ENCODE measurements at places on chromosomes 7 and 10.

DNA sequence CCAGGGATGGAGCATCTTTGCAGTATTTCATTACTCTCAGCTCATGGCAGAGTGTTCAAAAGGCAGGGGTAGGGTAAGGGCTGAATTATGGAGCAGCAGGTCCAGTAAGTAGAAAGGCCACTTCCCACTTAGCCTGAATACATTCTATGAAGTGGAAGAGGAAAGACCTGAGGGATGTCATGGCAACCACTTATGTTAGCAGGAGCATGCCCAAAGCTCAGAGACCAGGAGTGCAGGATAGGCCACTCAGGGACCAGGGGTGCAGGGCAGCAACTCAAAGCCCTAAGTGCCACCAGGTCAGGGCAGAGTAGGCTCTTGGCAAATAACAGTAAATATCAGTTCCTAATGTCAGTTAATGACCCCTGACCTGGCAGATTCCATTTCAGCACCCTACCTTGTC is 3.6 kb downstream of the SRI start:
- DNase-seq = no peak

DNA sequence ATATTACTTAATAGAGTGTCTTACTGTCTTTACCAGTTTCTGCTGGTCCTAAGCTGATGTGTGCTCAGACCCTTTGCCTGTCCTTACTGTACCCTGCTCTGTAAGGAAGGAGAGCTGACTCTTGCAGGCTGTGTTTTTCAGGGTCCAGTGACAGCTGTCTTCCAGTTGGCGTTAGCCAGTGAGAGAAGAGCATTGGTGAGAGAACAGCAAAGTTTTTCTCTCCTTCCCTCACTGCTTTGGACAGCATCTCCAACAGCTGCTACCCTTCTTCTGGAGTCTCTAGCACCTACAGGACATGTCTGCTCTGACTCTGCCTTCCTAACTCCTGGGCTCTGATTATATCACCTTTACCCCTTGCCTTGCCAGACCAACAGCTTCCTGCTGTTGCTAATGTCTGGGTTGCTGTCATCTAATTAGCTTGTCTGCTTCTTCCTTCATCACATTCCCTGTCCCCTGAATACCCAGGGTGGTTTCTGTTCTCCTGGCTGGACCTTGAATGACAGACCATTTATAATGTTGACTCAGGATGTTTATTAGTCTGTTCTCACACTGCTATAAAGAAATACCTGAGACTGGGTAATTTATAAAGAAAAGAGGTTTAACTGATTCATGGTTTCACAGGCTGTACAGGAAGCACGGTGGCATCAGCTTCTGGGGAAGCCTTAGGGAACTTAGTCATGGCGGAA is 23.5 kb upstream of the PANK1 start:
- no peak for DNase-seq

- no peak for DNase-seq
Observed at GRCh38 chr7:151251328-151251688, 2.8 kb upstream of the SMARCD3 start.

DNA sequence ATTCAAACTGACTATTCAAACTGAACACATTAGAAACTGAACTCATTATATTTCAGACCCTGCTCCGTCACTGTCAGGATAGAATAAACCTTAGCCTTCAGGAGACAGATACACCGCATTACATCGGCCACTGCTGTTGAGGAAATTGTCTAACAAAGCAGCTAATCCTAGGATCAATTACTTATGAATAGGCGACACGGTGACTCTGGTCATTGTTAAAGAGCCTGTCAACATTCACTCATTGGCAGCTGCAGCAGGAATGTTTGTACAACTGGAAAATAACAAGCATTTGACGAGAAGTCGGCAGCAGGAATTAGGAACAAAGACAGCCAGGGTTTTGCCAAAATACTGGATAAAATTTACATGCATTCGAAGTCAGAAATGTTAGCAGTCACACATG is 112.0 kb upstream of the MKX start:
- DNase-seq = no peak

DNA sequence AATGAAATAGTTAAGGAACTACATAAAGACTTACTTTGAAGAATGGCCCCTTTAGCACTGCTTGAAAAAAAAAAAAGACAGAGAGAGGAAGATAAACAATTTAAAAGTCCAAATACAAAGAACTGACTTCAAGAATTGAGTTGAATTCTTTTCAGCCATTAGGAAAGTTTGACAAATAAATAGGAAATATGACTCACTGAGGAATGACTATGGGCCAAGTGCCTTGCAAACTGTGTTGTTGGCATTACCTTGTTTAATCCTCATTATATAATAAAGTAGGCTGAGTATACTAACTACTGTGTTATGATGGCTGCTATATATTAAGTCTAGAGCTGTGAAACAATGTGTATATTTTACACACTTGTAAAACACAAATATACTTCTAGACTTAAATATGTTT is 151.1 kb downstream of the ELMO1 start:
- DNase-seq = no peak

GRCh38 chr7:115410972-115411686 is 489.2 kb downstream of the MDFIC start:
- DNase-seq = no peak

GRCh38 chr7:108294595-108294994 is 161.6 kb downstream of the NRCAM start:
- DNase-seq = no peak

DNA sequence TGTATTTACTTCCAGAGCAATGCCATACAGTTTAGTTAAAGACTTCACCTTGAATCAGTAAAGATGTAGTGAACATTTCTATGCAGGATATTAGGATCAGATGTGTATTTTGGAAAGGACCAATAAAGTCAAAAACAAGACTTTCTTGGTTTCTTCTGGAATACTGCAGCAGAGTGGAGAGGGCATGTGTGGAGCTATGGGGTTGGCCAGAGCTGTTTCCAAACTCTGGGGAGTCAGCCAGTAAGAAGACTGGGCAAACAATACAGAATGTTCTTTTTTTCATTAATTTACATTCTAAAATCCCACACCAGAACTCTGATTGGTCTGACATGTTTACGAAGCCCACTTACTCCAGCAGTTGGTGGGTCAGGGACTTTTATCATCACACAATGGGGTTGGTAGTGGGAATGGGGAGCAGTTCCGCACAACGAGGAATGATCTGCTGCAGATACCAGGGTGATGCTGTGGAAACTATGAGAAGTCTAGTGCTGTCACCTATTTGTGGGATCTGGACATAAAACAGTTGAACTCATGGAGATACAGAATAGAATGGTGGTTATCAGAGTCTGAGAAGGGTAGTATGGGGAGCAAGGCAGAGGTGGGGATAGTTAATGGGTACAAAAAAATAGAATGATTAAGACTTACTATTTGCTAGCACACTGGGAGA is 267.7 kb downstream of the MALRD1 start:
- DNase-seq = no peak

DNA sequence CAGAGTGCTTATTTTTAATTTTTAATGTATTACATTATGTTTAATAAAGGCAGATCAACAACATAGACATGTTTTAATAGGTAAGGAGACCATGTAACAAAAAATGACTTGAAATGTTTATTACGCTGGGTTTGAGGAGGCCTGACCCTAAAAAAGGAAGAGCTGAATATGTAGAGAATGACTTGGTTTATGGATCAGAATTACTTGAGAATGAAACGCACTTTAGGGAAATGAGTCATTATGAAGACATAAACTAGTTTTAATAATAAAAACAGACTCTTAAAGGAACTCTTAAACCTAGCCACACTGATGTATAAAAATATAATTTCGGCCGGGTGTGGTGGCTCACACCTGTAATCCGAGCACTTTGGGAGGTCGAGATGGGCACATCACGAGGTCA is 56.5 kb downstream of the CTTNBP2 start:
- no peak for DNase-seq

GRCh38 chr10:74753442-74754211 is 72.8 kb upstream of the KAT6B start:
- no peak for DNase-seq

- DNase-seq = no peak
Observed at GRCh38 chr7:25180946-25181345, 47.3 kb downstream of the NPVF start.

GRCh38 chr10:102775201-102775934 is 31.6 kb downstream of the WBP1L start:
- DNase-seq = no peak

DNA sequence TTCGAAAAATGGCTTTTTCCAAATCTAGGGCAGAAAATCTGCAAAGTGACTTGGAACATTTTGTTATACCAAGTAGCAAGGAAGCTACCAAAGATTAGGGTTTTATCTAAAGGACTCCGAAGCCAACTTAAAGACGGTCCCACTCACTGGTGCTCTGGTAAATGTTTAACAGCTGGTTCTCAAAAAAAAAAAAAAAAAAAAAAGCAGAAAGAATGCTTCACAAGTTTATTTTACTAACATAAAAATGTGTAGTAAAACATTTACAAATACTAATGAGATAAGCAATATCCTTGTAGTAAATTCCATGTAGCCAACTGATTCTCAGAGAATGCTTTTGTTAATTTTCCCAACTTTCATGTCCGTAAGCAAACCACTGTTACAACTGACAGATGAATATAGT is 38.4 kb downstream of the TAF3 start:
- DNase-seq = no peak

DNA sequence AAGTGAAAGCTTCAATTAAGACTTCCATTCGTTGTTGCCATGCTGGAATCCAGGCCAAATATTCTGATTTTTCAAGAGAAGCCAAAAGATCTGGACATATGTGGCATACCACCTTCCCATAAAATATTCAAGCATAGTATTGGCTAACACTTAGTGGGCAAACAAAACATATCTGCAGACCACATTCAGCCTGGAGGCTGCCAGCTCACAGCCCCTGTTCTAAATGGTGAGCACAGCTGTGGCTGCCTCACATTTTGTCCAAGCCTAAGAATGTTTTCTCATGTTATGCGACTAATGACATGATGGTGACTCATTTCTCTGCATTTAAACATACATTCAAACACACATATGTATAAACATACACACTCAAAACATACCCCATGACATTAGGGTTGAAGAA is 10.6 kb upstream of the CALU start:
- DNase-seq = no peak

DNA sequence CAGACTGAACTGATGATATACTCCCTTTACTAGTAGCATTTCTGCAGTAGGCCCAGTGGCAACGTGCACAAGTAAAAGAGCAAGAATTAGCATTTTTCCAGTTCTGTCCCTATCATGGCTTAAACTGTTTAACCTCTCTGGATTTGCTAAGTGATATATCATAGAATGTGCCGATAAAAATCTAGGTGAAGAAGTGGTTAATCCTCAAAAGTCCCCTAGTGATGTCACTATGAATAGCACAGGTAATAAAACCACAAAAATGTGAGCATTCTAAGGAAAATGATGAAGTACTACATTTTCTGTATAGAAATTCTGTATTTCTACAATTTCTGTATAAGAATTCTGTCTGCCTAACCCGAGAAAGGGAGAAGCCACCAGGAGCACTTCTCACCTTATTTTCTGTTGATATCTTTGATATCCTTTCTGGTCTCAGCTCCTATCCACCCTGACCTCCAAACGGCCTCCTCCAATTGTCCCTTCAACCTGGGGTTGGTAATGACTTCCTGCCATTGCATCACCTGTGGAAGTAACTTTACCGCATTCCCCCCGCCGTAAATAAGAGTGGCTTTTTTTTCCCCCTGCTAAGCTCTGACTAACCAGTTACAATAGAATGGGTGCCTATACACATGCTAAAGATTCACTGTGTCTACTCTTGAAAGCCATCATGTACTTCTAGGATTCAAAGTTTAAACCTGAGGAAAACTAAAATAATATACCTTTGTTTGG is 155.9 kb upstream of the ASAH2 start:
- DNase-seq = no peak

- DNase-seq = no peak
Observed at GRCh38 chr10:86968994-86969355, 693 bp downstream of the ADIRF start.

DNA sequence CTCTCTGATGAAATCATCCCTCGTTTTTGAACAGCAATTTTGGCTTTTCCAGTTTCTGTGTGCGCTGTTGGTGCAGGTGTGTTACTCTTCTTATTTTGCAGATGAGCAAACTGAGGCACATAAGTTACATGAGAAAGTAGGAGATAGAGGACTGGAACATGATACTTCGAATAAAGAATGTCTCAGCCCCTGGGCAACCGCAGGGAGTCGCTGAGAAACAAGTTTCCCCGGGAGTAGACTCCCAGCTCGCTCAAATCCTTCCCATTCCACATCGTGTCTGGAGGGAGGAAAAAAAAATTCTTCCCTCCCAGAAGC is 18.0 kb downstream of the MXI1 start:
- no peak for DNase-seq

- DNase-seq = no peak
Observed at GRCh38 chr10:71289421-71290130, 29.5 kb upstream of the SLC29A3 start.

DNA sequence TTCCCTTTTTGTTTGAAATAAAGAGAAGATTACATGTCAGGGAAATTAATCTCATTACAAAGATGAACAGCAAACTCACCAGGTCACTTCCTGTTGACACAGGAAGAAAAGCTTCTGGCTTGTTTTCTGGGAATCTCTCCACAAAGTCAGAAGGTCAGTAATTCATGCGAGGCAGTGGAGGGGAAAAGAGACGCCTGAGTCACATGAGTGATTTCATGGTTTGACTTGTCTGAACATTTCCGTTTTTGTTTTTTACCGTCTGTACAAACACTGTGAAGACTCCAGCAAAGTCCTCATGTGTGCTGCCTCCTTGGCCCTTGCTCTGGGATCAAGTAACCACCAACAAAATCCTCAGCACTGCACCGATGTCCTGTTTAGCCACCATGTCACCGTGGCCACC is 2.5 kb upstream of the HABP2 start:
- DNase-seq = no peak

DNA sequence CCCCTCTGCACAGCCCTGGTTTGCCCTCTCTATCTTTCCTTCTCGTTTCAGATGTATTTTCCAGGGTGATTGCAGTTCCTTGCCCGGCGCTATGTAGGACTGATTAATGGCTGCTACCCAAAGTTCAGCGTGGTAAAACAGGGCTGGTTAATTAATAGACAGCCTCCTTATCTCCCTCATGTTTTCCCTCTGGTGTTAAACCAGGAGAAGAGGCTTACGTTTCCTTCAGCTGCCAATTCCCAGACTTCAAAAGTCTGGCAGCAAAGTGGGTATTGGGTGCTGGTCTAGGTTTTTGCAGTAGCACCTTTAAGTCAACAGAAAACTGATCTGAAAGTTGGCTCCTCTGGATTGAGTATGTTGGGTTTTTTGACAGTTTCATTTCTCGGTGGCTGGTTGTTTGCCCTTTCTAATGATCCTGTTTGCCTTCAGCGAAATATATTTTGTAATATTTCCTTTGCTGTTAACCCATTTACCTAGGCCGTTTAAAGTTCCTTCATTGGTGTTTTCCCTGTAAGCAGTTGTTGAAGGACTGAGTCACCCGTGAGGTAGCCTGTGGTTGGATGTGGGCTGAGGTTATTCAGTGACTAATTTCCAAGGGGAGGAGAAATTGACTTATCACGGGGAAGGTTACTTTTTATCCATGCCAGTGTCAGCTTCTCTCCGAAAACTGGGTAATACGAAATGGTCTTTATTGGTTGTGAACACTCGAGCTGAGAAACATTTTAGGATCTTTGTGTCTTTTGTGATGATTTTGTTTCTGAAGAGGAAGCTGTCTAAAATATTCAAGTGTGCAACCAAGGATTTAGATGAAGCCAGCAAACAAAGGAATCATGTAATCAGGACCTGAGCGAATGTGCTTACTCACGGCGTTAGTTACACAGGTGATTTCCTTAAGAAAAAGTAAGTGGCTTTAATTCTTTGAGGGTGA is 257.2 kb downstream of the KIAA1217 start:
- no peak for DNase-seq

Measured in stimulated activated CD4-positive, alpha-beta T cell treated with anti-CD3 and anti-CD28 coated beads, Interleukin-1b, Interleukin-23, amount 100 ng/mL, for 1 hour (primary cell).